Effector CD4-positive, alpha-beta T cell (primary cell): ENCODE measurements at places on chromosomes 2 and 18.

- DNase-seq: peak; percentile 48
Measured at GRCh38 chr2:241036397-241036963, 38.1 kb downstream of the SNED1 start.

DNA sequence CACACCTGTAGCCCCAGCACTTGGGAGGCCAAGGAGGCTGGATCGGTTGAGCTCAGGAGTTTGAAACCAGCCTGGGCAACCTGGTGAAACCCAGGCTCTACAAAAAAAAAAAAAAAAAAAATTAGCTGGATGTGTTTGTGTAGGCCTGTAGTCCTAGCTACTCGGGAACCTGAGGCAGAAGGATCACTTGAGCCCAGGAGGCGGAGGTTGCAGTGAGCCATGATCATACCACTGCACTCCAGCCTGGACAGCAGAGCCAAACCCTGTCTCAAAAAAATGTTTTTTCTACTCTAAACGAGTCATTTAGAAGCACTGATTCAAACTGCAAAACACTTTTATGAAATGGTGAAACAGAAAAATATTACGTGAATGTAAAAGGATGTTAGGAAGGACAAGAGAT is 69.1 kb upstream of the SLC39A10 start:
- DNase-seq: no peak

DNA sequence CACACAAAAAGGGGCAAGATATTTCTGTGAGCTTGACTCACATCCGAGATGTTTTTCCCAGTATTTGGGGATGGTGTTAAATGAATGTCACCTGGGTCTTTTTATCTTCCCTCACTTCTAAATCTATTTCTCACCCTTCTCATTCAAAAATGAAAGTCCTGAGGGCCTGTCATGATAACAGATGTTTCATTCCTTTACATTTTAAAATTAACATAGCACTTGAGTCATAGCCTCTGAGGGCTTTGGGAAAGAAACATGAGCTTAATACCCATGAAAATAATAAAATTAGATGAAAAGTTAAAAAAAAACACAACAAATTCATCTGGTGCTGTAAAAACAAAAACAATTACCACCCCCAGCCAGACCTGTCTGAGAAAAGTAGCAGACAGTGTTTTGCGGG is 226.7 kb downstream of the HNMT start:
- DNase-seq: no peak

DNA sequence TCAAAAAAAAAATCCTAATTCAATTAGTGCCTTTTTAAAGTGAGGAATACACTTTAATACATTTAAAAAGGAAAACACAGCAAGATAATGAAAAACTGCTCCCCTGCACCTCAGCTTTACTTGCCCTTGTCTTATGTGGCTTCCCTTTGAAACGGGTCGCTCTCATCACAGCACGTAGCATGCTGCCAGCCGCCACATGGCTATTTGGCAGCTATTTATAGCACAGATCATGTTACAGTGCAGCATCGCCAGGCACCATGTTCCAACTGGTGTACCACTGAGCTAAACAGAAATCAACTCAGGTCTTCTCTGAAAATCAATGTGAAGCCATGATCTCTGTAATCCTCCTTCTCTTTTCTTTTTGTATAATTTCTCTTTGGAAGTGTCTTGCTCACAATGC is 65.1 kb downstream of the TMEM182 start:
- DNase-seq: no peak

- no peak for DNase-seq
Measured at GRCh38 chr2:182854375-182855105, 11.9 kb downstream of the FRZB start.

- DNase-seq: no peak
Measured at GRCh38 chr18:39521164-39521563, 1955.6 kb upstream of the CELF4 start.

DNA sequence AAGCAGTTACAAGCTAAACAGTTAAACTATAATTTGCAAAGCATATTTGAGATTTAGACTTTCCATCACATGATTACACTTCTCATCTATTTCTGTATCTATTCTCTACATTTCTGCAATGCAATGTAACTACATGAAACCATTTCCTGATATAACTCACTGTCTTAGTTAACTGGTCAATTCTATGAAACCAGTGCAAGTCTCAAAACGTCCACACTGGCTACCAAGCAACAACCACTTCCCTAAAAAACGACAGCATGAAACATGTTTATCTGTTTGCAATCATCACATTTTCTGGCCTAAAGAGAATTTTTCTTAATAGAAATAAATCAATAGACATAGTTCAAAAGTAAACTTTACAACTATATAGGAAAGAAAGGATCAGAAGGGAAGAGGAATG is 17.4 kb downstream of the FECH start:
- DNase-seq: no peak

DNA sequence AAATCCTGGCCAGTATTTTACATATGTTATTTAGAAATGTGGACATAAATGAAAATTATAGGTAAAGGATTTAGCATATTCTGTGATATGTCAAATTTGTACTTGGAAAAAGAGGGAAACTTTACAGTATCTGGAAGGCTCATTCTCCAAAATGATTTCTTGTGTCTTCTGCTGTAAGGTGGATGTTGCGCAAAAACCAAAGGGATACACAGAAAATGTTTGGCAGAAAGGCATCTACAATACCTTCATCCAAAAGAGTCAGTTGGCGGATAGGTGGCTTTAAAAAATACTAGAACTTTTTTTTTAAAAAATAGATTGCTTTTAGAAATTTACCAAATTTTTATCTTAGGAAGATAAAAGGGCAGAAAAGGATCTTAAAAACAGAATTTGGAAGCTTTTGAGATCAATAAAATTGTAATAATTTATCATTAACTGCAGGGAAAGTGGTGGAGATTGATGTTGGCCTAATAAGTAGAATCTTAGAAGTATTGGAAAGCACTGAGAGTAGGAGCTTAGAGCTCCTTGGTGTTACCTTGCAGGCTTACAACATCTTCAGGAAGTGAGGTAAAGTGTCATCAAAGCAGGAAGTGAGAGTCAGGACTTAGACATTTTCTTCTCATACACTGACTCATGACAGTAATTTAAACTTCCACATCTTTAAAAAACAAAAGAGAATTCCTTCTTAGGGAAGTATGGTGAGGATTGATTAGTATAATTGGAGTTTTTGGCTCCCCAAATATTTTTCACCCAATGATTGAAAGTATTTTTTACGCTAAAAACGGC is 2.1 kb downstream of the NABP1 start:
- DNase-seq: peak; percentile 21

DNA sequence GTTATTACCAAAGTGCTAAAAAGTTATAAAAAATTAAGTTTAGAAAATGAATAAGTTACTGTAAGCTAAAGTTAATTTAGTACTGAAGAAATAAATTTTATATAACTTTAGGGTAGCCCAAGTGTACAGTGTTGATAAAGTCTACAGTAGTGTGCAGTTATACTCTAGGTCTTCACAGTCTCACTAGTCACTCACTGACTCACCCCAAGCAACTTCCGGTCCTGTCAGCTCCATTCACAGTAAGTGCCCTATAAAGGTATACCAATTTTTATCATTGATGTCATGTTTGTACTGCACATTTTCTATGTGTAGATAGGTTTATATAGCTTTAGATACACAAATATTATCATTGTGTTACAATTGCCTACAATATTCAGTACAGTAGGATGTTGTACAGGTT is 518.3 kb upstream of the PIK3C3 start:
- no peak for DNase-seq

DNA sequence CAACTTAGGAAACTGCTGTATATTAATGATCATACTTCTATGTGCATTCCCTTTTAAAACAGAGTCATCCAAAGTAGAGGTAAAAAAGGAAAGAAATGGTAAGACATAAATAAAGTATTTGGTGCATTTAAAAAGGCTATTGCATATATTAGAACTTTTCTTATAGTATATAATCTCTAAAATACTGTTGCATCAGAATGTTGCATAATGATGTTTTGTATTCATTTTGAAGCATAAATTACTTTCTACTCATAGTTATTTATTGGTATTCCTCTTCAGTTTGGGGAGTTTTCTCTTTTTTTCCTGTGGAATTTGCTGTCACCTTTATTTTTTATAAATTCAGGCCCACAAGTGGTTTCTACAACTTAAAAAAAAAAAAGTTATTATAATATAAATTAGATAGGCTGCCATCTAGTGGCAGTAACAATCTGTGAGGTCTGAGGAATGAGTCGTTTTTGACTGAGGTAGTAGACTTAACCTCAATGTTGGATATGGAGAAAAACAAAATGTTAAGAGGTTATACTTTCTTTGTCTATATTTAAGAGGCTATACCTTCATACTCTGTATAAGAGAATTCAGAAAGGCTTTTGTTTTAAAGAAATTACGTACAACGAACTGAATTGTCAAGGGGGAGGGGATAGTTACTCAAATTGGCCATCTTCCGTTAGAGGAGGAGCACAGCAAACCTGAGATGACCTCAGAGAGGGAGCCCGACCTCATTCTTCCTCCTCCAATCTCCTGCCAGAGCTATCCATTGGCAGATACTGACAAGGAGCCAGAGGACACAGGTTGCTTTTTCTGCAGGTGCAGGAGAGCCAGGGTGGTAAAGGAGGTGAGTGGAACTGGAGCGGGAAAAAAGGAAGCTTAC is 23.8 kb downstream of the ANKAR start:
- peak; percentile 39 for DNase-seq

GRCh38 chr2:54330162-54330925 is 74.3 kb upstream of the TSPYL6 start:
- DNase-seq: peak; percentile 65

DNA sequence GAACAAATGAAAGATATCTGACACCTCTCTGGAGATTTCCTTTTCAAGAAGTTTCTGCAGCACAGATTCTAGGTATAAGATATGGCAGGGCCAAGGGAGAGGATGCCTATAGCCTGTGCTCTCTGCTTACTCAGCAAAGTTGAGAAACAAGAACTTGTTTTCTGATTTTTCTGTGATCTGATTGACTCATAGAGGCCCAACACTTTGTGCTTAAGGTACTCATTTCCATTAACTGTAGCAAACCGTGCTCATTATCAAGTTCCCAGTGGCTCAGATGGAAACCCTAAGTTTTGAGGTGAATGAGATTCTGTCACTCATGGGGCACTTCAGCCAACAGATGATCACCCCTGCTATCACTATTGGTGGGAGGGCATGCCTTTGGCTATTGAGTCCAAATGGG is 124.3 kb downstream of the SP100 start:
- no peak for DNase-seq

DNA sequence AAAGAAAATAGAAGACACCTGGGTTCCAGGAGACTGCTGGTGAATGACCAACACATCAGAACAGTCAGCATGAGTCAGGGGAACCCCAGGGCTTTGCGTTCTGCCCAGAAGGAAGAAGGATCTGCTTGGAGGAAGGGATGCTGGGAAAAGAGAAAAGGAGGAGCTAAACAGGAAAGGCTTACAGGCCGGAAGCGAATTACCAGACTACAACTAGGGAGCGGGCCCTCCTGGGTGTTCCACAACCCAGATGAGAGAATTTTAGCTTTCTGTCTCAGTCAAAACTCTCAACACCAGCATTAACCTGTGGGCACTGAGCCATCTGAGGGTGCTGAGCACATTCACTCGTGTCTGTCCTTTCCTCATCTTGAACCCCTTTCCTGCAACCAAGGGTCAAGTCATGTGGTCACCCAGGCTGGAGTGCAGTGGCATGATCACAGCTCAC is 19.2 kb downstream of the CDC42EP3 start:
- DNase-seq: no peak

DNA sequence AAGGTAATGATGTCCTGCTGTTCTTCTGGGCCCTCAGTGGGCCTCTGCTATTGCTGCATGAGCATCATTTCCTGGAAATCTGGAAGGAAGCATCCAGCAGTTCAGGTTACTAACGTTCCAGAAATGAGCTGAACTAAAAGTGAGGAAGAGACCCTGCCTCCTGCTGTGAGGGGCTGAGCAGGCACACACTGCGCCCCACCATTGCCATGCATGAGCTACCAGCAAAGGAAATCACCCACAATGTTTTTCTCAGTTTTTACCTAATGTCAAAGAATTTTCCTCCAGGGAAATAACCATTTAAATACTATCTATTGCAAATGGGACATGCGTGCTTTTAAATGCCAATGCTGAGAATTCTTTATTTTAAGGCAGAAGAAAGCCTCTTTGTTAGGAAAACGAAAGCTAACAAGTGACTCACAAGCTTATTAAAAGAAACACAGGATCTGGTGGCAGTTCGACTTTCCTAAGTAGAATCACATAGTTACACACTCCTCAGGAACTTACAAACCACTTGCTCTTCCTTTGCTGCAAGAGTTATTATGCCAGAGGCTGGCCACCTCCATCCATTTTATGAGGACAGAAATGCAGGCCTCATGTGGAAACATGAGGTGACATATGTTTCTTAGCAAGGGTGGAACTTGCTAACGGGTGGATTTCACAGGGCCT is 152.6 kb upstream of the TTC39C start:
- no peak for DNase-seq

- no peak for DNase-seq
Measured at GRCh38 chr2:241773511-241774418, 2.9 kb upstream of the GAL3ST2 start.

GRCh38 chr2:162521871-162522650 is 178.1 kb downstream of the GCA start:
- DNase-seq: no peak

- DNase-seq: no peak
Measured at GRCh38 chr18:36337679-36338402, 40.3 kb downstream of the FHOD3 start.

- DNase-seq: no peak
Measured at GRCh38 chr2:28250006-28250405, 142.7 kb upstream of the FOSL2 start.

DNA sequence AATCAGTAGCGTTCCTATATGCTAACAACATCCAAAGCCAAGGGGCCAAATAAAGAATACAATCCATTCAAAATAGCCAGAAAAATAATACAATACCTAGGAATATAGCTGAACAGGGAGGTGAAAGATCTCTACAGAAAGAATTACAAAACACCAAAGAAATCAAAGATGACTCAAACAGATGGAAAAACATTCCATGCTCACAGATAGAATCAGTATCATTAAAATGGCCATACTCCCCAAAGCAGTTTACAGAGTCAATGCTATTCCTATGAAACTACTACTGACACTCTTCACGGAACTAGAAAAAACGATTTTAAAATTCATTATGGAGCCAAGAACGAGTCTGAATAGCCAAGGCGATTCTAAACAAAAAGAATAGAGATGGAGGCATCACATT is 57.4 kb downstream of the CCBE1 start:
- no peak for DNase-seq

- DNase-seq: no peak
Measured at GRCh38 chr2:205989271-205990071, 96.5 kb downstream of the INO80D start.

DNA sequence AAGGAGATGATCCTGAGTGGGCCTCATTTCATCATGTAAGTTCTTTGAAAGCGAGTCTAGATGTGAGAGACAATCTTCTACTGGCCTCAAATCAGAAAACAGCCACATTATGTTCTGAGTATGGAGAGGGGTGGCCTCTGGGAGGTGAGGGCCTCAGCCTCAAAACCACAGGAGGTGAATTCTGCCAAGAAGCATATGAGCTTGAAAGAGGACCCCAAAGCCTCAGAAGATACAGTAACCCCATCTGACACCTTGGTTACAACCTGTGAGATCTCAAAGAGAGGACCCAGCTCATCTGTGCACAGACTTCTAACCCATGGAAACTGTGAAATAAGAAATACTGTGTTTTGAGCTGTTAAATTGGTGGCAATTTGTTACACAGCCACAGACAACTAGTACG is 200.1 kb downstream of the ARHGAP15 start:
- no peak for DNase-seq

- DNase-seq: no peak
Measured at GRCh38 chr2:69034845-69035244, 21.9 kb downstream of the ANTXR1 start.
